Stimulated activated CD8-positive, alpha-beta memory T cell treated with anti-CD3 and anti-CD28 coated beads, Interleukin-2, amount 100 ng/mL, for 1 hour (primary cell): ENCODE measurements at places on chromosomes 11 and 22.

GRCh38 chr11:107689317-107690202 is 22.3 kb downstream of the SLN start:
- DNase-seq = no peak

DNA sequence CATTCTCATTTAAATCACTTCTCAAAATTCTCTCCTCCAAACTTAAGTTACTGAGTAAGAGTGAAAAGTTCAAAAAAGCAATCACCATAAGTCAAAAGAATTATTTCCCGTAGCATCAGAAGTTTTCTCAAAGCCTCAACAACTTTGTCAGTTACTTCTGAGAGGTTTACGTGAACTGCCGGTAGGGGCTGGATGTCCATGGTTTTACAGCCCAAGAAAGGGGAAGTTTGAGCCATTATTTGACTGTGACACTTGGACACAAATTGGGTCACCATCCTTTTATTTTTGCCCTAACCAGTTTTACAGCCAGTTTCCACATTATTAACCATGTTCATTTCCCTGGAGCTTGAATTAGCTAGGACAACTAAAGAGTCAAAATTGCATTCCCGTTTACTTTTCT is 7.5 kb downstream of the POU2AF3 start:
- DNase-seq = no peak

DNA sequence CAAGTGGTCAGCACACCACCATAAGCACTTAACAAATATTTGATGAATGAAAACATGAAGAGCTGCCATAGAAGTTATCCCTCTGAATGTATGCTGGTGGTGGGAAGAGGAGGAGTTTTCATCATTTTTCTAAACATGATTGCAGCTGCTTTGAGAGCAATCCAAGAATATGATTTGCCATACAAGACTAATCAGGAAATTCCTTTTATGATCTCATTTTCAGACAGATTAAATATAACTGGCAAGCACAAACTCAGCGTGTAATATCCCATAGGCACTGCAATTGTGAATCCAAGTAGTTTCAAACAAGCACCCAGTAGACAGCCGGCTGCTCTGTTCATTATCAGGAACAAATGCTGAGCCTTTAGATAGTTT is 505.7 kb upstream of the LUZP2 start:
- DNase-seq = no peak

- DNase-seq = peak; percentile 38
Observed at GRCh38 chr22:20244691-20245576, 23.2 kb downstream of the RTN4R start.

DNA sequence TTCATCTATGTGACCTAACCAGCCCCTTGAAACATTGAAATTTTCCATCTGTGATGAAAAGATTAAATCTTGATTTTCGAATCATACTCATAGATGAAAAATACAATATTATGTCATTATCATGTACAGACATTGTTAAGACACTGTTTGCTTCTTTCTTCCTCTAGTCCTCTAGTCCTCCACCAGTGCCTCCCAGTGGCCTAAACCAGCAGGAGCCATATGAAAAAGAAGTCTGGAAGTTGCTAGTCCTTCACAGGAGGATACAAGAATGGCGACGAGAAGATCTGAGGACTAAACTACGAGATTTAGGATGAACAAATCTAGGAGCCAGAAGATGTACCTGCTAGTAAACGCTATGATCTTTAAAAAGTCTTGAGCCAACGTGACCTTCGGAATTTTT is 134.1 kb downstream of the SLC17A6 start:
- no peak for DNase-seq

GRCh38 chr22:17841836-17842235 is 67.6 kb upstream of the BID start:
- DNase-seq = no peak

DNA sequence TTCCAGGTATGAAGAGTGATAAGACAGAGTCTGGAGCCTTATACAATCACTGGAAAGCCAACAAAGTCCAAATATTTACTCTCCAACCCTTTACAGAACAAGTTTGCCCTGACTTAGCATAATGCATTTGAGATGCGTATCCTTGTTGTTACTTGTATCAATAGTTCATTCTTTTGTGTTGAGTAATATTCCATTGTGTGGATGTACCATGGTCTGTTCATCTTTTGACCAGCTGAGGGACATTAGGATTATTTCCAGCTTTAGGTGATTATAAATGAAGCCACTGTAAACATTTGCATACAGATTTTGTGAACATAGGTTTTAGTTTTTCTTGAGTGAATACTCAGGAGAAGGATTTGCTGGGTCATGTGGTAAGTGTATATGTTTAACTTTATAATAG is 9.7 kb downstream of the SDHAF2 start:
- no peak for DNase-seq

DNA sequence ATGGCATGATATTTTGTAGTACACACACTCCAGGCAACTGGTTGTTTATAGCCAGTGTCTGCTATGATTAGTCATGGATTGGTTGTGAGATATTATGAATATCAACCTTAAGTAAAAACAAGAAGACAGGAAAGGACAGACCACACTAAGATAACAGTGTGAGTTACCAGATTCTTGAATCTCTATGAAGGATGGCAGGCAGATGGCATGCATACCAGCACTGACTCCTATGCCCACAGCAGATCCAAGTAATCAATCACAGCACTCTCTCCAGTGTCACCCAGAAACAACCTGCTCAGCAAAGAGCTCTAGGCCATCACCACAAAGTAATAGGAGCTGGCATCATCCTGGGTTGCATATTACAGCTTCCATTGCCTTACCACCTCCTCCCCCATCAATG is 116.6 kb downstream of the GALNT18 start:
- no peak for DNase-seq

- DNase-seq = peak; percentile 43
Observed at GRCh38 chr11:2898366-2899079, 12.9 kb upstream of the CDKN1C start.

DNA sequence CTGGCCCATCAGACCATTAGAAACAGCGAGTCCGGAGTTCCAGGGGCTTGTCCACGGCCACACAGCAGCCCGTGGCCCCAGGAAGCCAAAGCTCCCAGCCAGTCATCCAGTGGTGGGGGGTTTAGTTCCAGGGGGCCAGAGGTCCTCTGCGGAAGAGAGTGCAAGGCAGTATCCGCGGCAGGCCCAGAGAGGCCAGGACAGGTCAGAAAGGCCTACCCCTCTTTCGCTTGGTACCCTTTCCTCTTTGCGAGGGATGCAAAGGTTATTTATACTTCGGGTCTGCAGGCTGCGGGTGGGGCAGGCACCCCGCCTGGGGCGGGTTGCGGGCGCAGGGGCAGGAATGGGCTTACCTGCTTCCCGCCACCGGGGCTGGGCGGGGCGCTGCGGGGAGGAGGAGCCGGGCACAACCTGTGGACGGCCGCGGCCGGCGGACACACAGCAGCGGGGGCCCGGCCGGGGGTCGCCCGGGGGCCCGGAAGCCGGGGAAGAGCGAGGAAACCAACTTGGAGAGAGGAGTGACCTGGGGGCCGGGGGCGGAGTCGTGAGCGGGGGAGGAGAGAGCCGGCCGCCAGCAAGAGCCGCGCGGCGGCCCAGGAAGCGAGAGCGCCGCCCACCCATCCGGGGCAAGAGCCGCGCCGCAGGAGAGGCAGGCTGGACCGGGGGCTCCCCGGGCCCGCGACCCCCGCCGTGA is at the start of gene SH3BP1:
Gene SH3BP1 (plus strand): TSS at position 600 of the 691 bp plus-strand sequence. CDS start 119 bp downstream, outside the sequence.
- no peak for DNase-seq

GRCh38 chr22:24437741-24438328 is 10.4 kb downstream of the ADORA2A start:
- DNase-seq = no peak

- no peak for DNase-seq
Observed at GRCh38 chr11:60870276-60870675, 2.9 kb downstream of the ZP1 start.

DNA sequence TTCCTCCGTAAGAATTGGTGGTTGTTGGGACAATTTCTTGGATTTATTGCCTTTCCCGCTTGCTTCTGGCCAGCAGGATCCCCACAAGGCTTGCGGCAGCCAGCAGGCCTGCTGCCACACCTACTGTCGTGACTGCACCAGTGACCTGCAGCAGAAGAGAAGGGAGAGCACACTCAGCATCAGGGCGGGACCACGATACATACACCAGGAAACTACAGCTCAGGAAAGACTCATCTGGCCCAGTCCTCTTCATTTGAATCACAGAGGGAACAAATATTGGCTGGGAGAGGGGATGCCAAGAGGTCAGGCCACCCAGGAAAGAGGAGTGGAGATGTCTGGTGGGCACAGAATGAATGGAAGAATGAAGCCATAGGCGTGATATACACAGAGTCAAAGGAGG is 10.3 kb downstream of the PLAAT2 start:
- DNase-seq = no peak

DNA sequence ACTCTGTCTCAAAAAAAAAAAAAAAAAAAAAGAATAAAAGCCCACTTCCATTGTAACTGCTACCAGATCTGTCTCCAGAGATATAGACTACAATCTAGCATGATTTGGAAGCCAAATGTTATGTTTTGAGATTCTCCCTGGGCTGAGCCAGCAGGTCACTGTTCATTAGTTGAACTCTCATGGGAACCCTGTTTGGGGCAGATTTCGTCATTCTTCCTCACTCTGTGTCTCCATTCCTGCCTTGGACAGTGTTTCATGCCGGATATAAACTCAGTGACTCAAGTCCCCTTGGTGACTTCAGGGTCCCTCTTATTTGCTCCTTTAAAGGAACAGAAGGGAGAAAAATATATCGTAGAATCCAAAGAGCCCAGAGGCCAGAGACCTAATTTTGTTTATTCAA is 378.1 kb downstream of the LARGE1 start:
- no peak for DNase-seq
